Mesenteric fat pad (tissue), 1 donor: ENCODE measurements at places on chromosomes 6 and 20. TPM values are rescaled to one million over a fixed set of nuclear protein-coding genes. Genes with fewer than 3 reads are reported as not detected.

HACE1 gene
- 12.1 TPM for total RNA-seq

HNF4A gene
- total RNA-seq, result 0.51 TPM

PNPLA1 gene
- total RNA-seq, result 0.32 TPM

STMND1 gene
- not detected for total RNA-seq

CAGE1 gene
- not detected for total RNA-seq

MACROD2 gene
- total RNA-seq, result 3.8 TPM

TAGAP gene
- 5.7 TPM for total RNA-seq

KIAA1755 gene
- 5.6 TPM for total RNA-seq

HLA-DPA1 gene
- total RNA-seq, result 82.5 TPM

MATN4 gene
- total RNA-seq, result not detected

GPR63 gene
- 0.32 TPM for total RNA-seq

SLC13A3 gene
- total RNA-seq, result 1.5 TPM

SIGLEC1 gene
- total RNA-seq, result 45.1 TPM

LY6G6C gene
- not detected for total RNA-seq

ARFGEF2 gene
- total RNA-seq, result 30.1 TPM

FAXC gene
- total RNA-seq, result not detected

NUS1 gene
- 36.8 TPM for total RNA-seq

ECHDC1 gene
- 70.7 TPM for total RNA-seq

GHRH gene
- not detected for total RNA-seq

MOG gene
- total RNA-seq, result not detected

COL19A1 gene
- total RNA-seq, result not detected

YTHDF1 gene
- 33.6 TPM for total RNA-seq

TBX18 gene
- 13.8 TPM for total RNA-seq

TMEM74B gene
- total RNA-seq, result 0.42 TPM

TSBP1 gene
- total RNA-seq, result not detected

PLG gene
- not detected for total RNA-seq

B3GALT4 gene
- 10.7 TPM for total RNA-seq
